Thyroid gland (tissue), 4 donors: ENCODE measurements at places on chromosomes 1 and 21. TPM values are rescaled to one million over a fixed set of nuclear protein-coding genes. Genes with fewer than 3 reads are reported as not detected.

GRCh38 chr1:178694923-178695525, 30.0 kb upstream of the RALGPS2 start:
- no peak for DNase-seq
- no peaks in the 10 kb centered on the region for H3K4me1 ChIP-seq
- no peak overlapping the region for H3K27ac ChIP-seq
- no peaks in the 10 kb centered on the region for H3K36me3 ChIP-seq
- no peaks in the 10 kb centered on the region for H3K27me3 ChIP-seq
- H3K4me3 ChIP-seq, result no peak overlapping the region

GRCh38 chr1:4309676-4310320, 344.6 kb upstream of the AJAP1 start:
- H3K27ac ChIP-seq, result no peak overlapping the region
- no peak overlapping the region for H3K4me3 ChIP-seq
- H3K4me1 ChIP-seq, result no peaks in the 10 kb centered on the region
- H3K36me3 ChIP-seq, result no peaks in the 10 kb centered on the region

- peak overlapping the region; percentile 25 for H3K27ac ChIP-seq
- no peak overlapping the region for H3K4me3 ChIP-seq
- DNase-seq, result peak; percentile 73
- no peaks in the 10 kb centered on the region for H3K27me3 ChIP-seq
These were observed 103.9 kb downstream of the CASZ1 start for GRCh38 chr1:10692401-10693021.

- no peaks in the 10 kb centered on the region for H3K27me3 ChIP-seq
- H3K36me3 ChIP-seq, result no peaks in the 10 kb centered on the region
- H3K4me1 ChIP-seq, result no peaks in the 10 kb centered on the region
- H3K4me3 ChIP-seq, result no peak overlapping the region
- DNase-seq, result no peak
These were observed 156.9 kb upstream of the SOD1 start for GRCh38 chr21:31502537-31503143.

- no peak overlapping the region for H3K27ac ChIP-seq
- no peaks in the 10 kb centered on the region for H3K36me3 ChIP-seq
- H3K4me1 ChIP-seq, result peaks cover 17% of the 10 kb centered on the region
These were observed 4.9 kb upstream of the SLC44A5 start for GRCh38 chr1:75615613-75616435.

GRCh38 chr1:179807691-179808485, 64.8 kb downstream of the FAM163A start:
- H3K4me3 ChIP-seq, result no peak overlapping the region
- peaks cover 3% of the 10 kb centered on the region for H3K4me1 ChIP-seq
- H3K36me3 ChIP-seq, result no peaks in the 10 kb centered on the region
- no peak for DNase-seq

- H3K4me3 ChIP-seq, result no peak overlapping the region
- H3K27me3 ChIP-seq, result no peaks in the 10 kb centered on the region
- no peak for DNase-seq
- no peak overlapping the region for H3K27ac ChIP-seq
- no peaks in the 10 kb centered on the region for H3K36me3 ChIP-seq
These were observed 59.6 kb downstream of the BEND5 start for GRCh38 chr1:48717082-48717481.

GRCh38 chr1:199858171-199858570, 169.3 kb upstream of the NR5A2 start:
- H3K36me3 ChIP-seq, result no peaks in the 10 kb centered on the region
- no peak for DNase-seq
- H3K4me1 ChIP-seq, result no peaks in the 10 kb centered on the region
- no peak overlapping the region for H3K4me3 ChIP-seq

DNA sequence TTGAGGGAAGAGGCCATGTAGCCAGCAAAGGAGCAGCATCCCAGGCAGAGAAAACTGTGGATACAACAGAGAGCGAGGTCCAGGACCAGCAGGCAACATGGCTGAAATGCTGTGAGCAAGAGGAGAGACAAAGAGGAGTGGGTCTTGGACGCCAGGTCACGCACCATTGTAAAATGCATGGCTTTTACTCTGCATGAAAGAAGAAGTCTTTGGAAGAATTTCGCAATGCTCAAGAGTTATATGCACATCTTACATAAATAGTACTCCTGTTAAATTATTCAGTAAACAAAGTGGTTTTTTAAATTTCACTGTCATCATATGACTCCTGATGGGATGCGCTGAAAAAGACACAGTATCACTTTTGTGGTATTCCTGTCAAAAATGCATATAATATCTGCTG, 3.5 kb downstream of the CD244 start:
- H3K4me3 ChIP-seq, result no peak overlapping the region
- no peaks in the 10 kb centered on the region for H3K27me3 ChIP-seq
- no peaks in the 10 kb centered on the region for H3K36me3 ChIP-seq
- DNase-seq, result no peak
- H3K4me1 ChIP-seq, result no peaks in the 10 kb centered on the region

GRCh38 chr1:151898519-151898991, 10.8 kb downstream of the THEM4 start:
- H3K4me1 ChIP-seq, result peaks cover 18% of the 10 kb centered on the region
- no peaks in the 10 kb centered on the region for H3K27me3 ChIP-seq
- H3K4me3 ChIP-seq, result no peak overlapping the region
- no peak overlapping the region for H3K27ac ChIP-seq
- DNase-seq, result peak; percentile 60

- H3K36me3 ChIP-seq, result no peaks in the 10 kb centered on the region
- H3K27ac ChIP-seq, result no peak overlapping the region
- peaks cover 8% of the 10 kb centered on the region for H3K4me1 ChIP-seq
- no peaks in the 10 kb centered on the region for H3K27me3 ChIP-seq
These were observed 224.6 kb downstream of the FAF1 start for GRCh38 chr1:50735443-50735842.

DNA sequence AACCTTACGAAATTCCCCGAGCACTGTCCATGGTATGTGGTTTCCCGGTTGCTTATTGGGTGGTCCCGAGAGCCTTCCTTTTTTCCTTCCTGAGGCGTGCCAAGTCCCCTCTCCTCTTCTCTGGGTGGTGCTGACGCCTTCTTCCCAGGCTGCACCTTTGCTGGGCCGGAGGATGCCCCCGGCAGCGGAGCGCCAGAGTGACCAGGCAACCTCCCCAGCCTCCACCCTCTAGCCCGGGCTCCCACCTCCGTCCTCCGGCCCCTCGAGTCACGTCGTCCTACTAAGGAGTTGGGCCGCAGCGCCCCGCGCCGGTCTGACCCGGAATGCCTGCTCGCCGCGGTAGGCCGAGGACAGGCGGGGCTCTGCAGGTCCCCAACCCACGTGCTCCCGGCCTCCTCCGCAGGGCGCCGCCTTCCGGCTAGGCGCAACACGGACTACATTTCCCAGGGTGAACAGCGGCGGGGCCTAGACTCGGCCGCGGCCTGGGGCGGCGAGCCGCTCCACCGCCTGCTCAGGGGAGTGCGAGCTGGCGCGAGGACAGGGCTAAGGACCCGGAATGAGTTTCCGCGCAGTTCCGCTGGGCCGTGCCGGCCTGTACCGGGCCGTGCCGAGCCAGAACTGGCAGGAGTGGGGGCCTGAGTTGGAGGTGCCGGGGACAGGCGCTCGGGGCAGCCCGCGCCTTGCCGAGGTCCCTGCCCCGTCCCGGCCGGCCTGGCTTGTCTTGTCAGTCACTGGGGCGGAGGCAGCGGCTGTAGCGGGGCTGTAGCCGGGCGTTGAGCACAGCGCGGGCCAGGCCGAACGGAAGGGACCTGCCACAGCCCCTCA, at the start of gene IPO13:
TSS of gene IPO13 (plus strand) at position 715 of the 825 bp plus-strand sequence. CDS start 651 bp downstream, outside the sequence.
- H3K36me3 ChIP-seq, result no peaks in the 10 kb centered on the region
- no peaks in the 10 kb centered on the region for H3K27me3 ChIP-seq
- peak within 1 kb of the TSS; percentile 96 for H3K27ac ChIP-seq
- H3K4me3 ChIP-seq, result peak within 1 kb of the TSS; percentile 46

DNA sequence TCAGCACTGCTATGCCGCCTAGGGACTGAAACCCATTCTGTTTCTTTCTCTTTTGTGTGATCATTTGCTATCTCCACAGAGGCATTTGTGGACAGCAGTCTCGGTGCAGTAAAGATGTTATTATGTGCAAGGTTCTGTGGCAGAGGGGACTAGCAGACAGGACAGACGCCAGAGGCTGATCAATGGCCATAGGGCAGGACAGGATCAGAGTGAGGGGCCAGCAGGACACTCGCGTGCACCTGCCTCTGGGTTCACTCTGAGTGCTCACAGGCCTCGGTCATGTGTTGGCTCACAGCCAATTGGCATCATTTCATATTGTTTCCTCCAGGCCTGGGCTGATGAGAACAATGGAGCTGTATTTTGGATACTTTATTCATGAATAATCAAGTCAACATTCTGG, 212.6 kb downstream of the TGFB2 start:
- peak; percentile 63 for DNase-seq
- H3K27ac ChIP-seq, result no peak overlapping the region
- no peak overlapping the region for H3K4me3 ChIP-seq
- no peaks in the 10 kb centered on the region for H3K27me3 ChIP-seq

DNA sequence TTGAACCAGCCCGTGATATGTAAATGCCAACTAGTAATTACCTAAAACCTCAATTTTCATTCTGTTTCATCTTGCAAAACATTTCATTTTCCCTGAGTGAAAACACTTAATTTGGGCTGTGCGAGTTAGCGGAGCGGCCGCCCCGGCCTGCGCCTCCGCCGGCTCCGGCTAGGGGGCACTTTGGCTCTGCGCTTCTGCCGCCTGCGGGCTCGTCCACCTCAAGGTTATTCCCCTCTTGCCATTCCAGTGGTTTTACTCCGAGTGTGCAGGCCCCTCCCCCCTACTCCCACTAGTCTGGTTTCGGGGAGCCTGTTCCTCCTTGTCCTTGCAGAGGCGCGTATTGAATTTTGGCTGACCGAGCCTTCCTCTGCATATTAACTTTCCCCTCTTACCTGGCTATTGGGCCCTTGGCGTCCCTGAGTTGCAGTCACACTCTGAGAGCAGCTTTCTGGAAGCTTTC, 55.6 kb downstream of the PEX14 start:
- peak; percentile 90 for DNase-seq
- H3K4me1 ChIP-seq, result peaks cover 35% of the 10 kb centered on the region
- H3K27me3 ChIP-seq, result no peaks in the 10 kb centered on the region
- peak overlapping the region; percentile 73 for H3K27ac ChIP-seq
- H3K4me3 ChIP-seq, result no peak overlapping the region
- H3K36me3 ChIP-seq, result no peaks in the 10 kb centered on the region

GRCh38 chr1:110870721-110871388, 2.1 kb upstream of the CD53 start:
- no peak overlapping the region for H3K27ac ChIP-seq
- no peaks in the 10 kb centered on the region for H3K4me1 ChIP-seq
- no peak overlapping the region for H3K4me3 ChIP-seq

DNA sequence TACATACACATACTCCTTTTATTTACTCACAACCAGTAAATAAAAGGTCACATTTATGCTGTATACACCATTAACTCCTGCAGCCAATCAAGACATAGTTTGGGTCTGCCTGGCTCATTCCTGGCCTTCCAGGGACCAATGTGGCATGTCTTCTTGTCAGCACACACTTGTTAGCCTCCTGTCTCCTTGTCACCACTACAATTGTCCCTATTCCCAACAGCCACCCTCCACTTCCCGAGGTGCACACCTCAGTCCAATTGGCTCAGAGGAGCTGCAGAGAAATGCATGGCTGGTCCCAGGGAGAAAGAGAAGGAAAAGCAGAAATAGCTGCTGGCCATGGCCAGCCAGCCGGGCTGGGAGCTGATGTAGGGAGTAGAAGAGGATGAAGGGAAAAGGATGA, 116.9 kb downstream of the PLXNA2 start:
- no peak overlapping the region for H3K4me3 ChIP-seq
- no peaks in the 10 kb centered on the region for H3K36me3 ChIP-seq
- no peaks in the 10 kb centered on the region for H3K27me3 ChIP-seq
- peaks cover 9% of the 10 kb centered on the region for H3K4me1 ChIP-seq
- no peak for DNase-seq

- H3K4me3 ChIP-seq, result no peak overlapping the region
- no peaks in the 10 kb centered on the region for H3K36me3 ChIP-seq
- DNase-seq, result peak; percentile 24
- no peak overlapping the region for H3K27ac ChIP-seq
- no peaks in the 10 kb centered on the region for H3K27me3 ChIP-seq
These were observed 57.4 kb downstream of the OLIG1 start for GRCh38 chr21:33127154-33127867.

DNA sequence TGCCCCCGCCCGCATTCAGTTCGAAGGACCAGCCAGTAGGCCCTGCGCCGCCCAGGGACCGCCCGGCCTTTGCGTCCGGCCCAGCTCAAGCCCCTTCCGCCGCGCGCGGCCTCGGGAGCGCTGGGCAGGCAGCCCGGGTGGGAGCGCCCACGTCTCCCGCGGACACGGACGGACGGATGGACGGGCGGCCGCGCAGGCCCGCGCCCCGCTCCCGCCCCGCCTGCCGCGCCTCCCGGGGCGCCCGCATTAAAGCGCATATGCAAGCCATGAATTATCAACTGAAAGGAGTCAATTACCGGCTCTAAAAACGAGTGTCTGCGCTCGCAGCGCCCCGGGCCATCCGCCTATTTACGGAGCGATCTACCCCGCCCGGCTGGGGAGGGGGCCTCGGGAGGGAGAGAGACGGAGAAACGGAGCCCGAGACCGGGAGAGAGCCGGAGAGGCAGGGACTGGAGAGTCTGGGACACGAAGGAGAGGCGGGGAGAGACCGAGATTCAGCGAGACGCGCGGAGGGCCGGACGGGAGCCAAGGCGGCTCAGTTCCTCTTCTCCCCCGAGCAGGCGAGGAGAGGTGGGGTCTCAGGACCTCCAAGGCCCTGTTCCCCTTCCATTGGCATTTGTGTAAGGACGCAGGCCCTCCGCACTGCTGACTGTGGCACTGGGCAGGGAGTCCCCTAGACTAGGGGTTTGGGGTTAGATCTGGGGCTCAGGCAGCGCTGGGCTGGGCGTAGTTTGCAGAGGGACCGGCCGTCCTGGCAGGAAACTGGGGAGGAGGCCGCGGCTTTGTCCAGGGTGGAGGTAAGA, 41.3 kb upstream of the DMBX1 start:
- H3K27me3 ChIP-seq, result no peaks in the 10 kb centered on the region
- no peaks in the 10 kb centered on the region for H3K36me3 ChIP-seq
- no peak overlapping the region for H3K4me3 ChIP-seq
- H3K27ac ChIP-seq, result no peak overlapping the region
- no peaks in the 10 kb centered on the region for H3K4me1 ChIP-seq
- peak; percentile 3 for DNase-seq

GRCh38 chr1:202571719-202572339, 138.4 kb downstream of the SYT2 start:
- H3K27me3 ChIP-seq, result no peaks in the 10 kb centered on the region
- H3K4me3 ChIP-seq, result no peak overlapping the region
- H3K27ac ChIP-seq, result no peak overlapping the region
- DNase-seq, result peak; percentile 25
- H3K36me3 ChIP-seq, result peaks cover 6% of the 10 kb centered on the region

Gene NTMT2
- total RNA-seq, result not detected

Gene SPATA45
- total RNA-seq, result not detected

Gene DCST2
- total RNA-seq, result 0.50 TPM

Gene CTH
- total RNA-seq, result 14.8 TPM

Gene KRTAP10-4
- not detected for total RNA-seq

Gene FYB2
- 0.13 TPM for total RNA-seq
